ENCODE measurements at places on chromosomes 13 and 19. TPM values are rescaled to one million over a fixed set of nuclear protein-coding genes. Genes with fewer than 3 reads are reported as not detected.

- DNase-seq = no peak
These were observed 20.4 kb downstream of the ZNF708 start for GRCh38 chr19:21308773-21309172.

The SELENOV gene
- total RNA-seq = not detected

GRCh38 chr19:48603001-48603400 is 3.5 kb upstream of the SPACA4 start:
- DNase-seq = no peak

DNA sequence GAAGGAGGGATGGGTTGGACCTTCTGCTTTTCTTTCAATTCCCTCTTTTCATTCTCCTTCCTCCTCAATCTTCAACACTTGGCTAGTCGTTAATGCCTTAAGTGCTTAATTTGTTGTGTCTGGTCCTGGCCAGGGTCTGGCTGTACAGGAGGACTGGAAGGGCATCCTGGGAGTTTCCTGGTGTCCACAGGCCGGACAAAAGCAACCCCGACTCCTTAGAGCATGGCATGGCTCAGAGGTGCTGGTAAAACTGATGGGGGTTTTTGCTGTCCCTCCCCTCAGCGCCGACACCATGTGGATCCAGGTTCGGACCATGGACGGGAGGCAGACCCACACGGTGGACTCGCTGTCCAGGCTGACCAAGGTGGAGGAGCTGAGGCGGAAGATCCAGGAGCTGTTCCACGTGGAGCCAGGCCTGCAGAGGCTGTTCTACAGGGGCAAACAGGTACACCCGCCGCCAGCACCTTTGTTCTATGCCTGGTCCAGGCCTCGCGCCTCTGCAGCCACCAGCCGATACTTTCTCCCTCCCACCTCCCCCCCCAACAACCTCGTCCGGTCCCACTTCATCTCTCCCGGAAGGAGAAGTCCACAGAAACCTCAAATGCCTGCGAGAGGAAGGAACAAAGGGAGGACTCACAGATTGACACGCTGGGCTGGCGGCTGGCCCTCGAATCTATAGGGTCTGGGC is 1.4 kb downstream of the UHRF1 start:
- DNase-seq = peak; percentile 49

DNA sequence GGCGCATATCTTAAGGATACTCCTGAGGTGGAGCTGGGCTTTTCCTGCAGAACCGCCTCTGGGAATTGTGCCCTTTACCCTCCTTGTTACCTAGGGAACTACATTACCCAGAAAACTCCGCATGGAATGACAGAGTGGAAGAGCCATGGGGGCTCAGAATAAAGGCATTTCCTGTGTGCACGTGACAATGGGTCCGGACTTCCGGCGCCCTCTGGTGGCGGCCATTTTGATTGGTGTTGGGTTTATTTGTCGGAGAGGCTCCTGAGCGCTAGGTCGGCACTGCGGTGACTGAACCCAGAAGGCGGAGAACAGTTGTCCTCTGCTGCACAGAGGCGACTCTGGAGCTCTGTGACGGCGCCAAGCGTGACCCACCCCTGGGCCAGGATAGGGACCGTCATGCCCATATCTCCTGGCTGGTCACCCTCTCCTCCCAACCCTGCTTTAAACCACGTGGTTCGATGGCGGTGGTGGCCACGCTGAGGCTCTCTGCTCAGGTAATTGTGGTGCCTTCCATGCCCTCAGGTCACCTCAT is at the start of gene ZNF587B:
Gene ZNF587B (plus strand): TSS at position 229 of the 532 bp plus-strand sequence. CDS start 230 bp downstream, at position 459.
- DNase-seq = peak; percentile 17

GRCh38 chr19:55691561-55692481 is 16.8 kb downstream of the EPN1 start:
- DNase-seq = no peak

GRCh38 chr13:30408319-30409101 is 13.8 kb upstream of the UBE2L5 start:
- peak; percentile 92 for DNase-seq

The GAPDHS gene
- not detected for total RNA-seq

Data from MG63 (cell line).